ENCODE measurements at places on chromosomes 5 and 9.

- DNase-seq: no peak
Measured at GRCh38 chr9:86075132-86076109, 23.9 kb downstream of the GOLM1 start.

DNA sequence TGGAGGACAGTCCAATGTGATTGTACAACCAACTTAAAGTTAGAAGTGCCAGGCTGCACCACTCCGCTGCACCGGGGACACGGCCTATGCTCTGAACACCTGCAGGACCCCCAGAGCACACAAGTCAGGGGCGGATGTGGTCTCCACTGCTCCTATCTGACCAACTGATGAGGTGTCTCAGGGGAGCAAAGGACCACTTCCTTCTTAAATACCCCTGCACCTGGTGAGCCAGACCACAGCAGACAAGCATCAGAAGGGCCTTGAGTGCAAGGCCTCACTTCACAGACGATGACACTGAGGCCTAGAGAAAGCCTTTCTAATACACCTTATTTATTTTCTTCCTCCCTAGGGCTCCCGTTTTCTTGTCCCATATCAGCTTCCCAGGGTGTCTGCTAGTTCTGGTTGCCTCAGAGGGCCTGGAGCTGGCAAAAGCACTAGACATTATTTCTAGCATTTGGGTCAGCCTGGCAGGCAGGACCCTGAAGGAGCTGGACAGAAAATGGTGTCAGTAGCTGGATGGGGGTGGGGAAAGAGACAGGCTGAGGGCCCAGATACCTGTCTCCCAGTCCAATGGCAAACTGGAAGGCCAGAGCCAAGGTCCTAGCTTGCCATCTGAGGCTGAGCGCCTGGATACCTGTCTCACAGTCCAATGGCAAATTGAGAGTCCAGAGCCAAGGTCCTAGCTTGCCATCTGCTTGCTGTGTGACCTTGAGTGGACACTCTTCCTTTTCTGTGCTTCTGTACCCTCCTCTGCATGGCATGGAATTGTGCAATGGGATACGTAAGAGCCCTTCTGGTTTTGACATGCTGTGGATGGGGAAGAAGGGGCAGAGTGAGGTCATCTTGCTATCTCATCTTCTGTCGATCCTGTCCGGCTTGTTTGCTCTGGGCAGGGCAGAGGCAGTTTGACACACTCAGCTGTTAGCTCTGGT, 9.0 kb downstream of the CCDC69 start:
- DNase-seq: peak; percentile 65

GRCh38 chr9:106868565-106868964, 5.6 kb downstream of the ZNF462 start:
- DNase-seq: no peak

GRCh38 chr9:2613730-2614271, 7.8 kb upstream of the VLDLR start:
- DNase-seq: no peak

DNA sequence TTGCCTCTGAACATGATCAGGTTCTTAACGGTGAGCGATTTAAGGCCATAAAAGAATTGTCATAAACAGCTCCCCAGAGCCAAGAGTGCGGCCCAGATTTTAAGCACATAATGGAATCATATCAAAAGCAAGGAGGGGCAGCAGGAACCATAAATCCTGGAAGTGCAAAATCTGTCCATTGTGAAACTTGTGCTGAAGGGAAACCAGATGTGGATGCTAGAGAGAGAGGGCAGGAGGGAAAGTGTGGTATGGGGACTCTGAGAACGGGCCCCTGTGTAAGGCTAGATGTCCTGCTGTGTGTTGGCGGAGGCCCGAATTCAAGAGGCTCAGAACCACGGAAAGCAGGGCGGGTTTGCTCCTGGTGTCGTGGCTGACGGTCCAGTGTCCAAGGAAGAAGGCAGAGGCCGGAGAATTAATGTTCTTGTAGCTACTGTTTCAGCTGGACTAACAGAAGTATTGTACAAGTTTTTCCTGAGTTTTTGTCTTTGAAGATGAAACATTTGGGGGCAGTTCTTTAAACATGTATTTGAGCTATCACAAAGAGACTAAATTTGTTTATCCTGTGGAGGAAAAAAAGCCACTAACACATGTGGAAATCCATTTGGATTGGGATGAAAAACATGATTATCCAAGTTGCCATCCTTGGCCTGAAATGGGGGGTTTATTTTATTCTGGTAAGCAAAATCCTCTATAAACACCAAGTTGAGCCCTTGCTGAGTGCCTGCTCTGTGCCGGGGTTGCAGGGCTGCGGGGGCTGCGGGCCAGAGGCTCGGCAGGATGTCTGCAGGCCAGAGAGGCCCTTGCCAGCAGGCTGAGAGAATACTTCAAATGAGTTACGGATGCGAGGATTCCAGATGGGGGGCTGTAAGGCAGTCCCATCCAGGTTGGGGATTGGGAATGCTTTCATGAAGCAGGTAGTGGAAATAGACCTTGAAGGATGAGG, 9.2 kb upstream of the CXCL14 start:
- DNase-seq: no peak

GRCh38 chr5:42718591-42718990, 38.0 kb upstream of the CCDC152 start:
- no peak for DNase-seq

GRCh38 chr5:151085517-151086041, 4.7 kb upstream of the TNIP1 start:
- DNase-seq: no peak

DNA sequence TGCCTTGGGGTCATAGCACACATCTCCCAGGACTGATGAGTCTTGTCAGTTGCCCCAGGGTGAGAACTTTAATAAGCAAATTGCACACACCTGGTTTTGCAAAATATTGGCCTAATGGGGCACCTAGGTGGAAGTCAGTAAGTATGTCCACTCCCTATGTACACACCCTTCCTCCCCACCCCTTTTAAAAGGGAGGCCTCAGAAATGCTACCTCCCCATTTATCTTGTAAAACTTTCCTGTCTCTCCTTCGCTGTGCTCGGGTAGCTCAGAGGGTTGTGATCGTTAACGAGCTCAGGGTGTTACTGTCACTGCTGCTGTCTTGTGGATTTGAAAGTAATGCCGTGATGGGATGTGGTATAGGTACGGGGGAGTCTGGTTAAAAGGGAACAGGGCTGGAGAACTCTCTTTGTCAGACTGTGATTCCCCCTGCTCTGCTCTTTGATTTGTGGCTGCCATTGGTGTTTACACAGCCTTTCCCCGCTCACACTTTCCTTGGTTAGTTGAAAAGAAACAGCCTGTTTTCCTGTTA, 26.2 kb downstream of the ZNF462 start:
- DNase-seq: no peak

DNA sequence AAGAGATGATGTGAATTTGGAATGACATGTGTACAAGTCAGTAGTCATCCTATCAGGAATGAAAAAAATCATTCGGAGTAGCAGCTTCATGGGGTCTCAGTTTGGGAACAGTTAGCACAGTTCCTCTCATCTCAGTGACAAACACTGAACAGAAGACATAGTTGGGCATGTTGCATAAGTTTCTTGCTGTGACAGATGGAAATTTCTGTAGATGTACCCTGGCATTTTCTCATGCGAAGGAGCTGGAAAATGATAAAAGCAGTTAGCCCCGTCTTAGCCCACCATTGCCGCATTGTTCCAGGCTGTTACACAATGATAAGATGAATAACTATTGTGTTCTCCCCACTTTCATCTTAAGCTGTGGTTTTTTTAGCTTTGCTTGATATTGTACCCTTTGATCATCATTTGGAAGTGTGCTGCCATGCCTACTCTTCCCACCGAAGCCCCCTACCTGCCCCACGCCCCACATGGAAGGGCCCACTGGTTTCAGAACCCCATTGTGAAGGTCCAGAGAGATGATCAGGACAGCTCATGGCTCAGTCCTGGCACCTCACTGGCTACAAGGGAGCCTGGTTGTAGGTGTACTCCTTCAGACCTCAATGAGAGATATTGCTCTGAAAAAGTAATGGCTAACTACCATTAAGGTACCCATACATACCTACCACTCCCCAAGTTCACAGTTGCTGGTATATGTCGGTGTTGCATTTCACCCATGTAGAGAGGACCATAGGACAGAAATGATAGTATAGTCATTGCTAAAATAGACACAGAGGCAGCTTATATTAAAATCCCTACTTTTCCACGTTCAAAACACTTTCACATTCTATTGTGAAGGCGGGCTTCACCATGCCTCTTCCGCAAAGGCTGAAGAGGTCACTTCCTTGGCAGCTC, 38.8 kb downstream of the SFXN1 start:
- DNase-seq: no peak

DNA sequence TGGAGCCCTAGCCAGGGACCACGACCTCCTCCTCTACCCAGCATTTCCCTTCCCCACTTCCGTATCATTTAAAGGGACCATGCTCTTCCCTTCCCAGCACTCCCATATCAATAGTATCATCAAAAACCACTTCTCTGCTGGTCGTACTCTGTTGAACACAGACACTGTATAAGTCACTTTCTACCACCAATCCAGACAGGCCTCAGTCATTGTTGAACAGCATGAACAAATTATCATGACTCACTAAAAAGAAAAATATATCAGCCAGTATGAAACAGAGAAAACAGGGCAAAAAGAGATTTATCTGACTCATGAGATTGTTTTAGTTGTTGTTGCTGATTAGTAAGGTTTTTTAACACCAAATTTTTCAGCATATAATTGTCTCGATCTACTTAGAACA, 89.8 kb downstream of the CDKN2A start:
- no peak for DNase-seq

DNA sequence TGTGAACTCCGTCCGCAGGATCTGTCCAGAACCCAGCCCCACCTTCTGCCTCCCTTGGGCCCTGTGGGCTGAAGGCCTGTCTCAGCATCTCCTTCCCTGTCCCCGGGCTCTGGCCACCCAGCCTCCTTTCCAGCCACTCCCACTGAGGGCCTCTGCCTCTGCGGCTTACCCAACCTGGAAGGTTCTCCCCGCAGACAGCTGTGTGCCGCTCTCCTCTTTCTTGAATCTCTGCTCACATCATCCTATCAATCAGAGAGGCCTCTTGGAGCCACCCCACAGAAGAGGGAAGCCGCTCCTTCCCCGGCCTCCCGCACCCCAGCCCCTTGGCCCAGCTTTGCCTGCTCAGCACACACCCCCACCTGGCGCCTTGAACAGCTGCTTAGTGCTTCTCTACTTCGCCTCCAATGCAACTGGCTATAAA, 81.5 kb upstream of the UNC5A start:
- DNase-seq: no peak

- DNase-seq: no peak
Measured at GRCh38 chr5:59035681-59036080, 452.8 kb downstream of the RAB3C start.

GRCh38 chr5:124980163-124980941, 233.9 kb upstream of the ZNF608 start:
- no peak for DNase-seq

GRCh38 chr5:28862137-28862859, 1823.9 kb upstream of the CDH9 start:
- DNase-seq: no peak

GRCh38 chr9:129498451-129499384, 122.2 kb downstream of the C9orf50 start:
- no peak for DNase-seq

GRCh38 chr9:94157050-94157801, 73.0 kb downstream of the PTPDC1 start:
- DNase-seq: no peak

DNA sequence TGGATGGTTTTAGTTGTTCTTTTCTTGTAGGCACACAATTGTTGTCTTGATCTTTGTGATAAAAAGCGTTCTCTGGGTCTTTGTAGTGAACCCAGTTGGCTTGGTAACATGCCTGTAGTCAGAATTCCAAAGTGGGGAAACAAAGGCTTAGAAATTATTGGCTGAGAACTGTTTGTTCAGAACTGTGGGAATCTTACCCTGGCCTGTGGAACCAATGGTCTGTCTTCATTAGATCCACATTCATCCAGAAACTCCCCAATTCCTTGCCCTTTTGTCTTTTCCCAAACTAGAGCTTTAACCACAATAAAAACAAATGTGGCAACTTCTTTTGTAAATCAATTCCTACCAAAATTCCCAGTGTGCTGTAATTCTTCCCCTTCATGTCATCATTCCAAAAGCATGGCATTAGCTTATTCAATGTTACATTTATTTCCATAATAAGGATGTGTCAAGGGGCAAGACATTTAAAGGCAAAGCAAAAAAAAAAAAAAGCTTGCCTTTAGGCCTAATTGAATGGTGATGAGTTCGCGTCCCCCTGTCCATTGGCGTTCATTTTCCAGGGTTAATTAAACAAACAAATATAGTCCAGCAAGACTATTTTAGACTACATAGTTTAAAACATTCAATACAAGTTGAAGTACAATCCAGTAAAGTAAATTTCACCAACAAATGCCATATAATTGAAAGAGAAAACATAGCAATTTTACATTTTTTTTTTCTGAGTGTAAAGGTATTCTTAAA, 249.8 kb upstream of the ZNF608 start:
- no peak for DNase-seq

DNA sequence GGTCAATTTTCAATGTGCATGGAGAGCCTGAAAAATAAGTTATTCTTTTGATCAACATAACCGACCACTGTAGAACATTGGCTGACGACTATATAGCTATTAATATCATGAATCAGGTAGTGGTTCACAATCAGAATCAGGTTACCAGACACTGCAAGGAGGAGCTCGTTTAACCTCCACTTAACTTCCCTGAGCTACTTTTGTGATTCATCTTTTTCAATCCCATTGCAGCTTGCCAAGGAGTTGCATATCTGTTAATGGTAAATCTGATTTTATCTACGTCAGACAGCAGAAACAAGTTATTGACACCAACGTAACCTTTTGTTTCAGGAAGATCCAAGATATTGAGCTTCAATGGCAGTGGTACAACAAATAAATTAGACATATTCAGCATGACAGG, 2263.8 kb upstream of the ACO1 start:
- no peak for DNase-seq

DNA sequence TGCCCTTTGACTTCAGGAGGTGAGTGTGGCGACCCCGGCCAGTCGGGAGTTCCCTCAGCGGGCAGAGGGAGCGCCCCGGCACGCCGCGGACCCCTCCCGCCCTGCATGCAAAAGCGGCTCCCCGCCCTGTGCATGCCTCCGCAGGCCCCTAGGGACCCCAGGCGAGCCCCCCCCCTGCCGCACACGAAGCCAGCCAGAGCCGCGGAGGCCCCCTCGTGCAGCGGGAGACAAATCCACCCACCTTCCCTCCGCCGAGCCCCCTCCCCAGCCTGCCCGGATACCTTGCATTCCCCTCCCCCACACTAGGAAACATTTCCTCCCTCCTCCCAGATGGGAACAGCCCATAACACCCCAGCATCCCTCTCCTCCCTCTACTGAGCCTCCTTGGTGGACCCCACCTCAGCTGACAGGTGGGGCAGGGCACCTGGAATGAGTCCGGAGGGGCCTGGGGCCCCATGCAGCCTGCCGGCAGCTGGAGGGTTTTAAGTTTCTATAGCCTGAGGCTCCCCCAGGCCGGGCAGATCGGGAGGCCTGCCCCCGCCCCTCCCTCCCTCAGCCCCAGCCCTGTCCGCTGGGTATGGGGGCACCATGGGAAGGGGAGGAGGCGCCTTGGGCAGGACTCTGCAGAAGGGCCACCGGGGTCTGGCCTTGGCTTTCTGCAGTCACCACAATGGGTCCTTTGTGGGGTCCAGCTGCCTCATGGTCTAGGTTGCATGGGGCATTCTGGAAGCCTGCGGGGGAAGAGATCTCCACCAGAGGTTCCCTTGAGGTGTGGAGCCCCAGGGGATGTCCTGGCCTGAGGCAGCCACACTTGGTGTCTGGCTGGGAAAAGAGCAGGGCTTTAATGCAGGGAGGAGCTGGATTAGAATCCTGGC, 601 bp downstream of the ERGIC1 start:
- no peak for DNase-seq

- DNase-seq: no peak
Measured at GRCh38 chr5:115398719-115399118, 102.3 kb upstream of the CCDC112 start.

GRCh38 chr9:28758971-28759370, 1185.7 kb upstream of the C9orf72 start:
- no peak for DNase-seq

GRCh38 chr9:128116104-128117083, 11.1 kb downstream of the PTGES2 start:
- DNase-seq: no peak

Measured in memory B cell (primary cell).